Aorta (tissue), 5 donors: ENCODE measurements at places on chromosomes 11 and 22. TPM values are rescaled to one million over a fixed set of nuclear protein-coding genes. Genes with fewer than 3 reads are reported as not detected.

GRCh38 chr11:14317659-14318325 lies 41.2 kb downstream of the RRAS2 start:
- no peak for DNase-seq

GRCh38 chr11:1514336-1515061 lies 27.9 kb upstream of the MOB2 start:
- DNase-seq: peak; percentile 47

DNA sequence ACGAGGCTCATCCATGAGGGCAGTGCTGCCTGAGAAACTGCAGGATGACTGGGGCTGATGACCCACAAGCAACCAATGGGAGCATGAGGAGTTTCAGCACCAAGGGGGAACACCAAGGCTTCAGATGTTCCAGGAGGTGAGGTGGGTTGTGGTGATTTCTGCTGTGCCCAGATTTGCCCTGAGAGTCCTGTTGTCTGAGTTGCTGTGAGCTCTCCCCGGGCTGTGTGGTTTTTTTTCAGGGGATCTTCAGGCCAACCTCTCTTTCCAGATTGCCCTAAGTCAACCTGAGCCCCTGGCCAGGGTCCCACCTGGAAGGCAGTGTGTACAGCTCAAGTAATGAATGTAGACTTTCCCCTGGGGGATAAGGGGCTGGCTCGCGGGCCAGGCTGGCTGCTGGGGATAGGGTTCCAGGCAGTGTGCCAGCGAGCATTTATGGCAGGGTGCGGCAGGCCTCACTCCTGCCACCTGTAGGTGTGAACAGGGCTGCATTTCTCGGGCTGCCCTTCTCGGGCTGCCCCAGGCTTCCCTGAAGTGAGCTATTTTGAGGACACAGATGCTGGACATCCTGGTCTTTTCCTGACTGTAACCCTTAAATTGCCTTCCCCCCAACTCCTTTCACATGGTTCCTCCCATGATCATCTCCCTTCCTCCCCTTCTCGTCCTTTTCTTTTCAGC lies 9.8 kb downstream of the SLC22A6 start:
- peak; percentile 81 for DNase-seq

- no peak for DNase-seq
Observed at GRCh38 chr22:20244691-20245576, 23.2 kb downstream of the RTN4R start.

- no peak for DNase-seq
Observed at GRCh38 chr11:104624021-104624420, 274.2 kb downstream of the CASP12 start.

DNA sequence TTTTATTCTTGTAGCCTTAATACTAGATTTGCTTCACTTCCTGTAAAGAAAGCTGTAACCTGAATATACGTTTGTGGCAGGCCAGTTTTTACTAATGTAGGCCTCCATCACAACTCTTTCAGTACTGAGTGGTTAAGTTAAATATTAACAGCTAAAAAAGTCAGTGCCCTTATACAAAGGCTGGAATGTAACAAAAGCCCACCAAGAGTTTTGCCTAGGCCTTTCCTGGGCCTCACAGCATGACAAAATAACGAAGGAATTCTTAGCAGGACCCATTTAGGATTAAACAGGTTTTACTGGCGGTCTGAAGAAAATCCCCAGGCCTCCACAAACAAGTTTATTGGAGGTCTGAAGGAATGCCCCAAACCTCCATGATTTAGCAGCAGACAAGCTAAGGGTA lies 43.7 kb downstream of the PIWIL3 start:
- DNase-seq: no peak

- DNase-seq: no peak
Observed at GRCh38 chr11:57370251-57370650, 10.7 kb downstream of the PRG3 start.

DNA sequence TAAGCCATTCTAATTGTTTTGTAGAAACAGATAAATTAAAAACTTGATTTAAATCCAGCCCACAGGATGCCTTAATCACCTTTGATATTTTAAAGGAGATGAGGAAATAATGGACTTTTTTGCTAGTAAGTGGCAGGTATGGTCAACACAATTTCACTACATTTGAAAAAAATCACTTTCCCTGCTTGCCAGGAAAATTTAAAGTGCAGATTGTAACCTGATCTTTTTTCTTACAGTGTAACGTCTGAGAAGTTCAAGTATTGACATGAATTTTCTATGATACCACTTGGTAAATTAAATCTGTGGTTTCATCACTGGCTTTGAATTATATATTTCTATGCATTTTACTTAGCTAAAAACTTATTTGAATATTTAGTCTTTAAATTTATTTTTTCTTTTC lies 65.3 kb downstream of the ARHGEF12 start:
- no peak for DNase-seq

DNA sequence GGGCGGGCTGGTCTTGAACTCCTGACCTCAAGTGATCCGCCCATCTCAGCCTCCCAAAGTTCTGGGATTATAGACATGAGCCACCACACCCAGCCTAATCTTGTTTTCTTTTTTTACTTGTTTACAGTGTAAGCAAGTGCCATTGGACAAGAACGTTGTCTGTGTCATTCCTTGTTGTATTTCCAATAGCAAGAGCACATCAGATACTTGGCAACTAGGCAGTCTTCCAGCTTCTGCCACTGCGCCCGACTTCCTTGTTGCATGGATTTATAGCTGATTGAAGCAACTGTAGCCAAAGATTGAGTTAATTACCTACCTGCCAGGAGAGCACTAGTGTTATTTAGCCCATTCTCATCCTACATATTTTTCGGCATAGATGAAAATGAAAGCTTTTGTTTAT lies 3.1 kb upstream of the SGSM3 start:
- DNase-seq: peak; percentile 13

DNA sequence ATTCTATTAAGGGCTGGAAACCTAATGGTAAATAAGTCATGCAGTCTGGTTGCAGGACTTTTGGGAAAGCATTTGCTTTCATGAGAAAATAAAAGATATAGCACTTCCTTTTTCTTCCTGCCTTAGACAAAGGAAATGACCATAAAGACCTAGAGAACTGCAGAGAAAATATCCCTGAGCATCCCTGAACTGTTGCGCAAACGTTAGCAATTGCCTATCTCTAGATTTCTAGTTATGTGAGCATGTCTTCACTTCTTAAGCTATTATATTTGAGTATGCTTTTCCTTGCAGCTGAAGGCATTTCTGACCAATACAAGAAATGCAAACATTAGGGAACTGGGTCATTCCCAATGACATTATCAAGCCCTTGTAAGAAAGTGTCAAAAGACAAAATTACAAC lies 110.6 kb downstream of the KIF18A start:
- DNase-seq: no peak

DNA sequence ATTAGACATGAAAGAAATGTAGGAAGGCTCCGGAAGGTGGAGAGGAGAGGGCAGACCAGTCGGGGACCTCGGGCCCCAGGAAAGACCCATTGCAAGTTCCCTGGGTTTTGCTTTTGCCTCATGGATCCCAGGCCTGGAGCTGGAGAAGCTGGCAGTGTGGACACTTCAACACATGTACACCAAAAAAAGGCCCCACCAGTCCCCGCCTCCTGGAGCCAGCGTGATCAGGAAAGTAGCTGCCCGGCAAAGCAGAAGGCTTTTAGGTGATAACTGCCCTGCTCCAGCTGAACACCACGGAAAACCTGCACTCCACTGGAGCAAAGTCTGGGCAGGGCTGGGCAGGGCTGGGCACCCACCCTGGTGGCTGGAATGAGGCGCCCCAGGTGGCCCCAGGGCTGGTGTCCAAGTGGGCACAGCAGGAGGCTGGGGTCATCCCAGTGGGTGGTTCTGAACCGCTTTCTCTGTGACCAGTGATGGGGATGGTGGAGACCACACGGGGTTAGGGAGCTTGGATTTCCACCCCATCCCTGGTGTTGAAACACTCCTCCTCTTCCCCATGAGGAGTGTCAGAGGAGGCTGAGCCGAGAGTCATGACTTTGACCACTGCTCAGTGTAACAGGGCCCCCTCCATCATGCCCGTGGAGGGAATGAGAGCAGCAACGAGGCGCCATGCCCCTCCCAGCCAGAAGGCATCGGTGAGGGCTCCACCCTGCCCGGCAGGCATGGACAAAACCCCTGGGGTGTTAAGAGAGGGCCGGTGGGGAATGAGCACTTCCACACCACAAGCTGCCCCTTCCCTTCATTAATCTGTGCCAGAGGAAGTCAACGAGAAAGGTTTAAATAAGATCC lies 16.9 kb upstream of the MUC5AC start:
- DNase-seq: peak; percentile 34

GRCh38 chr11:65378928-65379638 lies 3.4 kb downstream of the SLC25A45 start:
- DNase-seq: no peak

GRCh38 chr22:30873661-30874060 lies 94.9 kb downstream of the MORC2 start:
- peak; percentile 37 for DNase-seq

DNA sequence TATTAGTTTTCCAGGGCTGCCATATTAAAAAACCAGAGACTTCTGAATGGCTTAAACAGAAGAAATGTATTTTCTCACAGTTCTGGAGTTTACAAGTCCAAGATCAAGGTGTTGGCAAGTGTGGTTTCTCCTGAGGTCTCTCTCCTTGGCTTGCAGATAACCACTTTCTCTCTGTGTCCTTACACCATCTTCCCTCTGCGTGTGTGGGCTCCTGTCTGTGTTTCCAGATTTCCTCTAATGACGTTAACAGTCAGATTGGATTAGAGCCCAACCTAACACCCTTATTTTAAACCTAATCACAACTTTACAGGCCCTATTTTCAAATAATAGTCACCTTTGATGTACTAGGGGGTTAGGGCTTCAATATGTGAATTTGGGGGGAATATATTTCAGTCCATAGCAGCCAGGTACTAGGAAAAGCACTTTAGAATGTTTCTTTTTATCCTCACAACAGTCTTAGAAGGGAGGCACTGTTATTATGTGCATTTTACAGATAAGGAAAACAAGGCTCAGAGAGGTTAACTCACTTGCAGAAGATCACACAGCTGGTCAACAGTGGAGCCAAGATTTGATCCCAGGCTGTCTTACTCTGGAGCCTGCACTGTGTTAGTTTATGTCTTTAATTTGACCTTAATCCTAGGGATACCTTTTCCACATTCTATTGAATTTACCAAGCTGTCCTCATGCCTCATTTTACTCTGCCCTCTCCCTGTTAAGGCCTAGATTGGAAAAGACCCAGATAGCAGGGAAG lies 116.4 kb upstream of the CRYBB3 start:
- DNase-seq: no peak

DNA sequence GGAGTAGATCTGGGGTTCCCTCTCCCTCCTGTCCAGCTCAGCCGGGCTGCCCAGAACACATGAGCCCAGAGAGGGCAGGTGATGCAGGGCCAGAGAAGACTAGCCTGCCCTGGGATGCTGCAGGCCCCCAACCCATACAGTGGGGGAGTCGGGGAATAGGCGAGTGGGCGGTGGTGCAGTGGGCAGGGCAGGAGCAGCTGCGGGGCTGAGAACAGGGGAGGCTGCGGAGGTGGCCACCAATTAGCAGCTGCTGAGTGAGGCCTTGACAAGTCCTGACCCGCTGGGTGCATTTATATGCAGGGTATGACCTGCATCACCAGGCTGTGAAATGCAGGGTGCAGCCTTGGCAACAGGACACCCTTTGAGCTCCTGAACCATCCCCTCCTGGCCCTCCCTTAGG lies 43.1 kb downstream of the NFAM1 start:
- no peak for DNase-seq

Gene NRGN
- total RNA-seq: 33.2 TPM

Gene ACCS
- 31.7 TPM for total RNA-seq

Gene HEPHL1
- total RNA-seq: 0.06 TPM

Gene PLXNB2
- 139 TPM for total RNA-seq

Gene GPR83
- total RNA-seq: not detected

Gene ANO5
- 2.5 TPM for total RNA-seq
